ENCODE measurements at places on chromosomes 4 and X.

DNA sequence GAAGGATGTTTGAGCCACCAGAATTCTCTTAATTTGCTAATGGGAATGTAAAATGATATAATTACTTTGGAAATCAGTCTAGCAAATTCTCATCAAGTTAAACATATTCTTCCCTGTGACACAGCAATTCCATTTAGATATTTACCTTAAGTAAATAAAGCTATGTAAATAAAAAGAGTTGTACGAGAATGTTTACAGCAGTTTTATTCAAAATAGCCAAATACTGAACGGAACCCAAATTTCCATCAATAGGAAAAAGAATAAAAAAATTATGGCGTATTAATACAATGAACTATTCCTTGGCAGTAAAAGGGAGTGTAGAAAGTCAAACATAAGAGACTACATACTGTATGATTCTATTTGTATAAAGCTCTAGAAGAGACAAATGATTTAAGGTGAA is 45.8 kb downstream of the CENPE start:
- DNase-seq, result no peak

- DNase-seq, result no peak
Observed at GRCh38 chr4:98448908-98449307, 187.7 kb downstream of the RAP1GDS1 start.

GRCh38 chr4:47835494-47835893 is 2.4 kb downstream of the CORIN start:
- no peak for DNase-seq

DNA sequence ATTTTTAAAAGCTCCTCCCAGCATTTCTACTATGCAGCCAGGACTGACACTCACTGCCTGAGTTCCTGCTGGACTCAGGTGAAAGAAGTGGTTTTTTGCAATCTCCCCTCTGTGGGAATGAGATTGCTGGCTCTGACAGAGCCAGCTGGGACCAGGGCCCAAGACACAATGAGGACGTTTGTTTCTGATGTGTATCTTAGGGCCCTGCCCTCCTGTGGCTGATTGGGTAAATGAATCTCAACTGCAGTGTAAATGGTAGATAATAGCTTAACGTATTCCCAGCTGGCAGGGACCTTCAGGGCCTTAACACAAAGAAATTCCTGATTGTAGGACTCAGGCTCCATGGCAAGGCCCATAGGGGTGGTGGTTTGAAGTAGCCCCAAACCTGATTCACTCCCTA is 85.8 kb upstream of the PRPS1 start:
- DNase-seq, result peak; percentile 9

- DNase-seq, result no peak
Observed at GRCh38 chrX:150163956-150164726, 199.0 kb upstream of the MAMLD1 start.
